ENCODE measurements at places on chromosomes 2 and 18.
A peak's percentile ranks its signal among the peaks of the same experiment; 100 is the strongest.

DNA sequence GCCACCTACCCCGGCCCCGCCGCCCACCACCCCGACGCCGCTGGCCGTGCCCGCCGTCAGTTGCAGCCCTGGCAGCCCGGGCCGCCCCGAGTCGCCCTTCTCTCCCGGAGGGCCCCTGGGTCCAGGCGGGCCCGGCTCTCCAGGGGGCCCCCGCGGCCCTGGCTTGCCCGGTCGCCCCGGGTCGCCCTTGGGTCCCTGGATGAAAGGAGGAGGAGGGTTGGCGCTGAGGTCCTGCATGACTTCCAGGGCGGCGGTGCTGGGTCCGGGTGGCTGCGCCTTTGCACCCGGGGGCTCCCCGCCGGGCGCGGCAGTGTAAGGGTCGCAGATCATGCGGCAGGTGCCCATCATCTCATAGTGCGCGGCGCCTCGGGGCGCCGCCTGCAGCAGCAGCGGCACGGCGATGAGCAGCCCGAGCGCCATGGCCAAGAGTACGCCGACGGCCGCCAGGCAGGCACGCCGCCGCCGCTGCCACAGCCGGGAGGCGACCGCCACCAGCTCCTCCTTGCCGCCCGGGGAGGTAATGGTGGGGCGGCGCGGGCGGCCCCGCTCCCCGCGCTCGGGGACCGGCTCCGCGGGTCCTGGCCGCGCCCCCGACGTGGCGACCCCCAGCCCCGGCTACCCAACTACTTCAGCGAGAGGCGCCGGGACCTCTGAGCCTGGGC is 570 bp downstream of the C1QL2 start:
- peak; percentile 40 for DNase-seq

- no peak for DNase-seq
Observed at GRCh38 chr18:79275992-79276391, 119.7 kb upstream of the NFATC1 start.

DNA sequence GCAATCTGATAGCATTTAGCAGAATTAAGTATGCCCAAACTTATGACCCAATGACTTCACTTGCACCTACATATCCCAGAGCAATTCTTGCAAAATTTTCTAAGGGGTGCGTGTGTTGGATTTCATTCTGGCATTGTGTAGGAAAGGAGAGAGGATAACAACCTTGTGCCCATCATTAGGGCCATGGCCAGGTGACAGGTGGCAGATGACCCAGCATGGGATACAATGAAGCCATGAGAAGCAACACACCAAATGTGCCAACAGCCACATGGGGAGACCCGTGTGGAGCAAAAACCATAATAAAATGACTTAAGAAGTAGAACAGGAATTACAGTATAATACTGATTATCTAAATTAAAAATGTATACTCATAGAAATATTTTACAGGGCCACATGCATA is 166.9 kb upstream of the EPB41L3 start:
- no peak for DNase-seq

DNA sequence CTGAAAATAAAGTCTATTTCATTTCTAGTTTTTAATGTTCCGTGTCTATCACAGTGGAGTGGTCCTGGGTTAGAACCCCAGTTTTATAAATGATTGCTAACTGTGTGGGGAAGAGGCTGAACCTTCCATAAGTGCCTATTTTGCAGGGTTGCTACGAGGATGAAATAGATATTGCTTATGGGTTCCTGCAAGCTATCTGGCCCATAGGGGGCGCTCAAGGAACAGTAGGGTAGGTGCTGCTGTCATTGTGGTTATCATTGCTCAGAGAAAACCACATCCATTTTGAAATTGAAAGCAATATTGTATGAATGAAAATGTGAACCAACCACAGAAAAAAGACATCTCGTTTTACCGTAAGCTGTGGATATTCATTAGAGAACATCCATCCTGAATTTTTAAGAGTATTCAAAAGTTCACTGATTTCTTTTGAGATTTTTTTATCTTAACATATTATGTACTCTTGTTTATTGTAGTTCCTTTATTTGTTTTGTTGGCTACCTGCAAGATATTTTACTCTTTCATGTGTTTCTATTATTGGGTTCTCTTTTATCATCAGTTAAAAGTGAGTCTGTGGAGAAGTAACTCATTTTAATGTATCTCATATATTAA is 261.6 kb downstream of the NAPG start:
- DNase-seq: peak; percentile 66

DNA sequence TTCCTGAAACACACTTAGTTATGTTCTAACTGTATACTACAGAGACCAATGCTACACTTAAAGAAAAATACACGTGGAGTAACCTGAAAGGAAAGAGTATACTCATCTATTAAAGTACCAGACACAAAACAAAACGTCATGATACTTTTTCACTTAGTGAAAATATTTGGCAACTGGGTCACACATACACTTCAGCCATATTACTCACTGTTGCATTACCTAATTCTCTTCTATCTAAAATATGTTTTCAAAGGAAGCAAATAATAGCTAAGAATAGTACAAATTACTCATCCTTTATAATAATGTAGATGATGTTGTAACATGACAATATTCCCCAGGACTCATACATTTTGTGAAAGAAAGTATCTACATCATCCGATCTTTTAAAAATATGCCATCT is 76.5 kb upstream of the EPB41L3 start:
- DNase-seq: no peak

DNA sequence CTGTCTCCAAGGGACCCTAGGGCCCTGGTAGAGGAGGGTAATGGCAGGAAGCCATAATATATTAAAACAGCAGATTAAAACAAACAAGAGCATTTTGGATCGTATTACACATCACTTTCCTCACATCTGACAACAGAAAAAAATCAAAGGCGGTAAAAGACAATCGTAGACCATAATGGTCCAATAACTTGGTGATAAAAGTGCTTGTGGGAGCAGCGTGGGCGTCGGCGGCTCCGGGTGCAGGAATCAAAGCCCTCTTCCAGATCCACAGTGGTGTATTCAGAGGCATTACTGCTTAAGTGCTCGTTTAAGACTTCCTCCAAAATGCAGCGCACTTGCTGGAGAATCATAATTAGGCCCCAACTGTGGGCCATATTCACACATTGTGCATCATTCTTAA is 68.0 kb downstream of the FECH start:
- peak; percentile 51 for DNase-seq

- DNase-seq: no peak
Observed at GRCh38 chr18:29651122-29651680, 1391.3 kb downstream of the DSC3 start.

GRCh38 chr2:16181062-16181740 is 240.9 kb downstream of the MYCN start:
- DNase-seq: no peak

- DNase-seq: no peak
Observed at GRCh38 chr18:6938003-6938402, 179.6 kb downstream of the LAMA1 start.

DNA sequence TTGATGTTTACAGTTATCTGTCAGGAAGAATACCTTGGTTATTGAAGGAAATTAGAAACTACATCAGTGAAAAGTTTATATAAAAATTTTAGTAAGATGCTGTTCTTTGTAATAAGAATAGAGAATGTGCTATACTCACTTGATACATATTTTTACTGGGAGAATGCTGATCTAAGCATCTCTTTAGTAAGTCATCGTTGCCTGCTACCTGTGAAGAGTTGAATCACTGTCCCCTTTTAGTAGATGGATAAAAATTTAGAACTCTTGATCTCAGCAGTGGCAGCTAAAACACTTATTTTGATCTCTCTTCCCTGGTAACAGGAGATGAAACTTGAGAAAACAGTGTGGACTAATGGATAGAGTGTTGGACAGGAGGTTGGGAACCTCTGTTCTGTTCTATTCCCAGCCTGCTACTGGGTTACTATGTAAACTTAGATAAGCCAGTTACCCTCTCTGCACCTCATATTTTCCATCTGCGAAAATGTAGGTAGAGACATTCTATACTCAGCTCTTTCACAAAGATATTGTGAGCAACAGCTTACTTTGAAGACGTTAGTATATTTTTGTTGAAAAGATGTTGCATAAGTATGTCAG is 100.3 kb downstream of the FEZ2 start:
- DNase-seq: no peak

DNA sequence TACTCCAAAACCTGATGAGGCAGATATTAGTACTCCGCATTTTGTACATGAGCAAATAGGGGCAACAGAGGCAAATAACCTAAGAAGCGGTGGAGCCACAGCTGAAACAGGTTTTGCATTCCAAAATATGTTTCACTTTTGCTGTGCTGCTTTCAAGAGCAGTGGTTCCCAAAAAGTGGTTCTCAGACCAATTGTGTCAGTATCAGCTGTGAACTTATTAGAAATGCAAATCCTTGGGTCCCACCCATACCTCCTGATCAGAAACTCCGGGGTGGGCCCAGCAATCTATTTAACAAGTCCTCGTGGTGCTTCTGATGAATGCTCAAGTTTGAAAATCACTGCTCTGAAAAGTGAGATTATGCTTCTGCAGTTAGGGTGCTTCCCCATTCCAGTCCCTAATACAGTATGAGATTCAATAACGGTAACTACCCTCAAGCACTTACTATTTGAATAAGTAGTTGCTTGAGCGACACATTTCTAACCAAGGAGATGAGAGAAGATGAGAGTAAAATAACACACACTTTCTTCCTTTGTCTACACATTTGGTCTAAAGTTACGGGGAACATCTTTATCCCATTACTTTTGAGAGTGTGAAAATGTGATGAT is 17.8 kb upstream of the TCF4 start:
- no peak for DNase-seq

- no peak for DNase-seq
Observed at GRCh38 chr2:55966401-55967118, 43.0 kb upstream of the EFEMP1 start.

DNA sequence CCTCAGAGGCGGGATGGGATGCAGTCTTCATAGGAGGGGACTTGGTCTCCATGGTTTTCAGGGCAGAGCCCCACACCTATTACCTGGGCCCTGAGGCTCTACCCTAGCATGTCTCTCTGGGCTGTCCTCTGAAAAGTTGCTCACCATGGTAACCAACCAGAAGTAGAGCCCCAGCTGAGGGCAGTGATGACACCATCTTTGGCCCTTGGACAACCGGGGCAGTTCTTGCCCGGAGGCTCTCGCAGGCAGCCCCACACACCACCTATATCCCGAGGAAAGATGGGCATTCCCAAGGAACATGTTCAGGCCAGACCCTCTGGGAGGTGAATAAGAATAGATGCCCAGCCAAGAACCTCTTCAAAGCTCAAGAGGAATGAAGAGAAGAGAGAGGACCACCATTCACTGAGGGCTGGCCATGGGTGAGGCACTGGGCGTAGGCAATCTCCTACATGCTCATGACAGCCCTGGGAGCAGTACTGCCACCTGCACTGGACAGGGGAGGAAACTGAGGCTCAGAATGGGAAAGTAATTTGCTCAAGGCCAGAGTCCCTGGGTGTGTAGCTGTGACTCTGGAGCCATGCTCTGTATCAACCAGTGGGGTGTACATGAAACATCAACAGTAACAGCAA is 72.5 kb downstream of the HS1BP3 start:
- no peak for DNase-seq

- DNase-seq: no peak
Observed at GRCh38 chr2:44578471-44579093, 216.8 kb downstream of the CAMKMT start.

GRCh38 chr2:151790689-151791088 is 37.5 kb downstream of the ARL5A start:
- DNase-seq: no peak

- no peak for DNase-seq
Observed at GRCh38 chr18:39749154-39749553, 2183.6 kb upstream of the CELF4 start.

DNA sequence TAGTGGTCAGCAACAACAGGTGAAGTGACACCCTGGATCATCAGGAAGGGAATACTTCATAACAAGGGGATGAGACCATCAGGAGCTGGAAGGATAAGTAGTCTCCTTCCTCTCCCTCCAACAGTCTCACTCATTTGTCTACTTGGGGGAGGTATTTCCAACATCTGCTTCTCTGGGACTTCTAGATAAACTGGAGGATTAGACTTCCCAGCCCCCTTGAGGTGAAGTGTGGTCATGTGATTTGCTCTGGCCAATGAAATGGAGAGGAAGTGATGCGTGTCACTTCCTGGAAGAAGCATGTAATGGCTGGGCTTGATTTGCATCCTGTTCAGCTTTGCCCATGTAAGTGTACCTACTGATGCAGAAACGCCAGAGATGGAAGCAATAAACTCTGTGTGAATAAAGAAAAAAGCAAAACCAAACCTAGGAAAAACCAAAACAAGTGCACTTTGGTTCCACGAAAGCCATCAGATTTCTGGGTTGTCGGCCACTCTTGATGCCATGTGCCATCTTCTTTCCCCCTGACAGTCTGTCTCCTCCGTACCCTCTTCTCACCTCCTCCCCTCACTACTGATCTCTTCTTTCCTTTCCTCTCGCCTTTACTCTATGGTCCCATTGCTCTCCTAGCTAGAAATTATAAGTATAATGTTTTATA is 76.1 kb upstream of the DNMT3A start:
- peak; percentile 47 for DNase-seq

DNA sequence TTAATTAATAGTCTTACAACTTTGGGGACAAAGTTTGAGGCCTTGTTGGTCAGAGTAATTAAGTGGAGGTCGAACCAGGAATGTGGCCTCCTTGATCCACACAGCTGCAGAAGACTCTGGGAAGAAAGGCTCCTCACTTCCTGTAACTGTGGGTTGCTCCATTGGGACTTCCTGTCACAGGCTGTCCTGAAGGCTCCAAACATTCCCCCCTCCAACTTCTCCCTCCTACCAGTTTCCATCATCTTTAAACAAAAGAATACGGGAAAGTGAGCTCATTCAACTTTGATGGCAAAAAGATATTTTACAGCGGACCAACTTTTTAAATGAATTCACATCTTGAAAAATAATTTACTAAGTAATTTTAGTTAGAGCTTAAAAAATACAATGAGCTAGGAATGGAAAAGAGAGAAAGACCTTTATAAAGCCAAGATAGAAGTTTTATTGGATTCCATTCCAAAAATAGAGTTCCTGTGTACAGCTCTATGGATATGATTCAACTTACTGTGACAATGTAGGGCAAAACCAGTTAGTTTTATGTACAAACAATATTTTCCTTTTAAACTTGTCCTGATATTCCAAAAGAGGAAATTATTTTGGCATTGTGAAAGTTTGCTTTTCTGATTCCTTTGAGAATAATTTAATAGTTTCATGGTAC is 212.0 kb upstream of the NABP1 start:
- DNase-seq: no peak

GRCh38 chr2:157684940-157685466 is 56.3 kb upstream of the ACVR1C start:
- peak; percentile 92 for DNase-seq

- no peak for DNase-seq
Observed at GRCh38 chr2:195364015-195364965, 292.7 kb upstream of the SLC39A10 start.

DNA sequence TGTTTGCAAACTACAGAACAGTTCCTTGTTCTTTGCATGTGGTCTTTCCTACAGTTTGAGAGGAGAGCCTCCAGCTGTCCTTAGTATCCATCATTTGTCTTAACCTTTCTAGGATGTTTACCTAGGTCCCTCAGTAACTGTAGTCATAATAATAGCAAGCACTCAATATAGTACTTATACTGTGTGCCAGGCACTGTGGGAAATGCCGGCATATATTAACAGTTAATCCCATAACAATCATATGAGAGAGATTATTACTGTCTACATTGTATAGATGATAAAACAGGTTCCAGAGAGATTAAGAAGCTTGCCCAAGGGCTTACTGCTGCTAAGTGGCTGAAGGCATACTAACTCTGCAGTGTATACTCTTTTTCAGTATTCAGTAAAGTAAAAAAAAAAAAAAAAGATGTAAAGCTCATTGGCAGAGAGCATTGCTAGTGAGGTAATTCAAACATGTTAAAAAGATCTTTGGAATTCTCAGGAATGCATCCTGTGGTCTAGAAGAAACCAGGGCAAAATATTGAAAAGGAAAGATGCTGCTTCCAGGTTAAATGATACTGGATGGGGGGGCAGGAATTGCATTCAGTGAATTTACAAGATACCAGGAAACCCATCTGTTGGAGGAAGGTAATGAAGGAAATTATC is 72.3 kb downstream of the SPTBN1 start:
- DNase-seq: no peak
